Renal cortical epithelial cell (primary cell): ENCODE measurements at places on chromosomes 4 and X. TPM values are rescaled to one million over a fixed set of nuclear protein-coding genes. Genes with fewer than 3 reads are reported as not detected.

MAGEB16 gene
- 0.17 TPM in 1 of 2 replicates, not detected in the other for total RNA-seq

TNMD gene
- total RNA-seq = not detected in 2 replicates

GRCh38 chr4:53712408-53713020 is 121.2 kb upstream of the LNX1 start:
- no peak for DNase-seq

DNA sequence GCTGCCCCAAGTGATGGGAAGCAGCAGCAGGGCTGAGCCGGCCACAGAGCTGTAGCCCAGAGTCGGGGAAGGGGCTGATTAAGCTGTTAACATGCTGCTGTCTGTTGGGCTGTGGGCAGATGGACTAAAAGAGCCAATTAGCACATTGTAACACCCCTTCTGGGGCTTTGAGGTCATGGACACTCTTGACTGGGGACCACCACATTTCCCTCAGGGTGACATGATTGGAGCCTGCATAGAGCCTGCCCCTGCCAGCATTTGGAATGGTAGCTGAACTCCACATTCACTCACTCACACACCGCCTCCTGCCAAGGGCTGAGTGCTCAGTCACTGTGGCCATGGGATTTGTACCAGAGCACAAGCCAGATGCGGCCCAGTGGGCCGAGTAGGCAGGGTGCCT is 646.9 kb downstream of the FAT4 start:
- no peak for DNase-seq

DNA sequence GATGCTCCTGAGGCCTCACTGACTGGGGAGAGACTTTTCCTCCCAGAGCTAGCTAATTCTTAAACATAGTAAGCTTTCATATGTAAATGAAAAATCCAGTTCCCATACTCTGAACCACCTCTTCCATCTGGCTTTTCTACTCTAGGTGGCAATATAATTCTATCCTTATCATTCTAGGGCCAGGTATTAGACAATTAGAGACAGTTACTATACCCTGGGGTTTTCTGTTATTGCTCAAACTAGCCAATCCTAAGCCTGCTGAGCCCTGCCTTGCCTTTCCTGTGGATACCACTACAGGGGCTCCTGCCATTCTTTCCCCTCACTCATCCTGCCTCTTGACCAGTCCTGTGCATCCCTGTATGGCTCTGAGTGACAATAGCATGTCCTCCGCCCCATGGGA is 552.0 kb downstream of the STIM2 start:
- DNase-seq = no peak

- DNase-seq = no peak
These were observed 318.7 kb downstream of the CAMK2D start for GRCh38 chr4:113442826-113443225.

- no peak for DNase-seq
These were observed 113.5 kb upstream of the HSD17B10 start for GRCh38 chrX:53547668-53548067.

GRCh38 chr4:38411092-38411491 is 252.9 kb upstream of the KLF3 start:
- no peak for DNase-seq
